ENCODE measurements at places on chromosomes 2 and 18. TPM values are rescaled to one million over a fixed set of nuclear protein-coding genes. Genes with fewer than 3 reads are reported as not detected.

FABP1 gene
- total RNA-seq = not detected

GCKR gene
- total RNA-seq = not detected

KCNS3 gene
- total RNA-seq = not detected

ASB18 gene
- not detected for total RNA-seq

RTKN gene
- total RNA-seq = 2.2 TPM

CROCC2 gene
- total RNA-seq = not detected
